ENCODE measurements at places on chromosomes 6 and 20. TPM values are rescaled to one million over a fixed set of nuclear protein-coding genes. Genes with fewer than 3 reads are reported as not detected.

Gene FOXS1
- 0.46 TPM for total RNA-seq

Gene CCN5
- 38.0 TPM for total RNA-seq

Gene IMPG1
- total RNA-seq, result not detected

Gene TCP11
- not detected for total RNA-seq

Gene RNF144B
- 0.14 TPM for total RNA-seq
